ENCODE measurements at places on chromosomes 3 and 15.

GRCh38 chr3:9452417-9452816 lies 55.0 kb downstream of the SETD5 start:
- DNase-seq = no peak

- no peak for DNase-seq
These were observed 15.0 kb downstream of the PTH1R start for GRCh38 chr3:46892285-46893145.

- no peak for DNase-seq
These were observed 666.6 kb upstream of the UBE2E2 start for GRCh38 chr3:22536541-22536940.

GRCh38 chr15:43509660-43510199 lies 7.7 kb upstream of the MAP1A start:
- no peak for DNase-seq

DNA sequence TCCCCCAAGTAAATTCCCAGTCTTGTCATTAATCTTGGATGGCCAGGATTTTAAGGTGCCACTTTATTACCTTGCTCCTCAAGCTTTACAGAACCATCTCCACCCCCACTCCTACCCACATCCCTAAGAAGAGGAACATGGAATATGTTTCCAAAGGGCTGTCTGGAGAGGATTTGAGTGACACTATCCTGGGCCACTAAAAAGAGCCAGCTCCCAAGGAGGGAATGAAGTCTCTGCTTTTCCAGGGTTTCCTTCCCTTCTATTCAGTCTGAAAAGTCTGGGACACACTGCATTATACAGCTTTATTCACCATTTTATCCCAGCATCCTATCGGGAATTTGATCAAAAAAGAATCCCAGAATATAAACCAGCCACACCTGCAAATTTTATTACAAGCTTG lies 35.6 kb upstream of the MECOM start:
- DNase-seq = no peak

GRCh38 chr15:66065325-66065724 lies 188.2 kb downstream of the MEGF11 start:
- DNase-seq = no peak

DNA sequence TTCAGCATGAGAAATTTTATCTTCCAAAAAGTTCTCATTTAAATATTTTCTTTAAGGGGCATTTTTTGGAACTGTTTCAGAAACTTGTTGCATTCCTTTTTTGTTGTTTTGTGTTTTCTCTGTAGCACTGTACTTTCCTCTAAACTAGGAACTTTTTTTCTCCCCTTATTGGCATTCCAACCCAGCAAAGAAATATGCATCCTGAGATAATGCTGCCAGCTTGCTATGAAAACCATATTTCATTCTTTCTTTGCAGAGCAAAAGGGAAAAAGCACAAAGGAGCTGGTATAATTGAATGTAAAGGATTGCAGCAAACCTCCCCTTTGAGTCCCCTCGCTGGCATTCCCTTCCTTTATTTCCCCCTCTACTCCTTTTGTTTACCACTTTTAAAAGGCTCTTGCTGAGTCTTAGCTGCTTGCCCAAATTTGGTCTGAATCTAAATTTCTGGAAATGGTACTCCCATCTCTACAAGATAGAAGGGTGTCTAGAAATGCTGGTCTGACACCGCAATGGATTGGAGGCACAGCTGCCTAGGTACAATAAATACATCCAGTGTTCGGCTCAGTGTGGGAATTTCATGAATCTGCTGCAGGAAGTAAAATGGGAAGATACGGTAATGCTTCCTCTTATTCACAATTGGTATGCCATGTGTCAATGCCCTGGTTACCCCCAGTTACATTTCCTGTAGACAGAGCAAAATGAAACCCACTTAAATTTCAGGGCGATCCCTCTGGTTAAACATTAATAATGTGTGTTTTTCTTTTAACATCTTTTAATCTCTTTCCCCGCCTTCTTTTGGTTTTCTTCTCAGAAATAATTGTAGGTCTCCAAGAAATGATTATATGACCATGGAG lies 156.6 kb downstream of the MEIS2 start:
- DNase-seq = no peak

DNA sequence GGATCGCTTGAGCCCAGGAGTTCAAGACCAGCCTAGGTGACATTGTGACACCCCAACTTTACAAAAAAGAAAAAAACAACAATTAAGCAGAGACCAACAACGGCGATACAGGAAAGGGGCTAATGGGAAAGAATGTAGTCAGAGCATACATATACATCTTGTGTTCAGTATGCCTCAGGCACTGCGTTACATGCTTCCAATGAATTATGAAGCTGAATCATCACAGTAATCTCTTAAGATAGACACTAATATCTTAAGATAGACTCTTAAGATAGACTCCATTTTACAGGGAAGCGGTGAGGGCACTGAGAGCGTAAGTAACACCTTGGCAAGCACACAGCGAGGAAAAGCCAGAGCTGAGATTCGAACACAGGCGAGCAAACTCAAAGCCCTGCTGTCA lies 6.1 kb upstream of the LDHAL6B start:
- no peak for DNase-seq

GRCh38 chr15:67945951-67946700 lies 106.3 kb upstream of the RNU6-1 start:
- DNase-seq = no peak

DNA sequence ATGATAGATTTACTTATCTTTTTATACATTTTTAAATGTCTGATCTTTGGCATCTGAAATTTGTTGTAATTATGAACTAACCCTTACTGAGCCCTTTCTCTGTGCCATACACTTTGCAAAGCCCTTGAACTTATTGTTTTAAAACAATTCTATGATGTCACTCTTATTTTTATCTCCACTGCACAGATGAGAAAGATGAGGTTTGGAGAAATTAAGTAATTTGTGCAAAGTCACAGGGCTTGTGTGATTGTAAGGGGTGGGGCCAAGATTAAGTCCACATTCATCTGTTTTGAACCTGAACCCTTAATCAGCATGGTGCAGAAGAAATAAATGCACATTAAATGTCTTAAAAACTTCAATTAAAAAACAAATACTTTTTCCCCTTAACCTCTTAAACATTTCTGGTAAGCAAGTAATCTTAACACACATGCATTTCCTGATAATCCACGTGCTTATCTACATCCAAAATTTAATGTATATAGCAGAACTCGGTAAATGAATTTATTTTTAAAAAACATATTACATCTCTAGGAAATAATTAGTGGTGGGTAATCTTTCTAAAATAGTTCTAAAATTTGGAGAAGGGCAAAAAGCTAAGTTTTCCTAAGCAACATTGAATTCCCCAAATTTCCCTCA lies 189.8 kb upstream of the TBC1D5 start:
- DNase-seq = no peak

- no peak for DNase-seq
These were observed 136.3 kb downstream of the LRRK1 start for GRCh38 chr15:101055411-101055810.
